ENCODE measurements at places on chromosomes 7 and 10.
A peak's percentile ranks its signal among the peaks of the same experiment; 100 is the strongest.

DNA sequence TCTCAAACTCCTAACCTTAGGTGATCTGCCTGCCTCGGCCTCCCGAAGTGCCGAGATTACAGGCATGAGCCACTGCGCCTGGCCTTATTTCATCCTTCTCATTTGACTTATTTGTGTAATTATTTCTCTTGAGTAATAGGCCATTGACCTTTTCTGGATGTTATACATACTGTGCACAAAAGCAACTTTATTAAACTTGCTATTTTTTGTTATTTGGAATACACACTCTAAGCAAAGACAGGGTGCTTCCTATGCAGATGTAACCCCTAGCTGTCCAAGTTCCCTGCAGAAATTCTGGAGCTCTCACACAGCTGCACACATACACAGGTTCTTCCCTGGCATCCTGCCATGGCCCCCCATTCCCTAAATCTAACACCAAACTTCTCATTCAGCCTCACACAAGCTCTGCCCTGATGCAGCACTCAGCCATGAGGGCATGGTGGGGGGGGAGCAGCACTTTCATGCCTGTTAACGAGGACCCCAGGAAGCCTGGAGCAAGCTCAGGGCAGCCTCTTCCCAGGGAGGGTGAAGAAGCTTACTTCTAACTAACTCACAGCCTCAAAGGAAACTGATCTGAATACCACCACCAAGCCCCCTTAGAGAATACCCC is 33.2 kb downstream of the SH3PXD2A start:
- no peak for DNase-seq

- no peak for DNase-seq
Measured at GRCh38 chr7:107746006-107746405, 2.1 kb downstream of the CBLL1 start.

- peak; percentile 56 for DNase-seq
Measured at GRCh38 chr7:151381348-151382078, 28.3 kb downstream of the WDR86 start.

GRCh38 chr7:134084488-134085144 is 42.5 kb upstream of the LRGUK start:
- no peak for DNase-seq

GRCh38 chr7:71385330-71385729 is 253.4 kb downstream of the GALNT17 start:
- no peak for DNase-seq

- DNase-seq = no peak
Measured at GRCh38 chr7:46209611-46210388, 288.7 kb upstream of the IGFBP3 start.

DNA sequence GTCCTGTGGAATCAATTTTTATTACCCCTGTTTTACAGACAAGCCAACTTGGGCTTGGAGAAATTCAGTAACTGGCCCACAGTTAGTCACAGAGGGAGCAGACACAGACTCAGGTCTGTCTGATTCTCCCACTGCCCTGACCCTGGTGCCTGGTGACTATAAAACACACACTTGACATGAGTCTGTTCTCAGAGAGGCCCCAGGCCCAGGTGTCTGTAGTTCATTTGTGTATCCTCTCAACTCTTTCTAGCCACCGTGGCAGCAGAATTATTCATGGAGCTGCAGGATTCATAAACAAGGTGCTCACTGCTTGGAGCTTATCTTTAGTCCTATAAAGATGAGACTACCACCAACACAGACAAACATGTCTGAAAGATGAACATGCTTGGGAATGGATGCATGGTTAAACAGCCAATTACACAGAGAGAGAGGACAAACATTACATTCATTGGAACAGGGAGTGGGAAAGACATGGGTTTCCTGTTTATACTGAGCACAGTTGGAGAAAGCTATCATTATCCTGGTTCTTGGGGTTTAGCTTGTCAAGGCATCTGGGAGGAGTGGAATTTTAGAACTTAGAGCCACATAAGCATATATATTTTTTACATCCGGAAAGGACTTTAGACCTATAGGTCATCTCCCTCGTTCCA is 79.1 kb upstream of the PDCD4 start:
- DNase-seq = no peak

DNA sequence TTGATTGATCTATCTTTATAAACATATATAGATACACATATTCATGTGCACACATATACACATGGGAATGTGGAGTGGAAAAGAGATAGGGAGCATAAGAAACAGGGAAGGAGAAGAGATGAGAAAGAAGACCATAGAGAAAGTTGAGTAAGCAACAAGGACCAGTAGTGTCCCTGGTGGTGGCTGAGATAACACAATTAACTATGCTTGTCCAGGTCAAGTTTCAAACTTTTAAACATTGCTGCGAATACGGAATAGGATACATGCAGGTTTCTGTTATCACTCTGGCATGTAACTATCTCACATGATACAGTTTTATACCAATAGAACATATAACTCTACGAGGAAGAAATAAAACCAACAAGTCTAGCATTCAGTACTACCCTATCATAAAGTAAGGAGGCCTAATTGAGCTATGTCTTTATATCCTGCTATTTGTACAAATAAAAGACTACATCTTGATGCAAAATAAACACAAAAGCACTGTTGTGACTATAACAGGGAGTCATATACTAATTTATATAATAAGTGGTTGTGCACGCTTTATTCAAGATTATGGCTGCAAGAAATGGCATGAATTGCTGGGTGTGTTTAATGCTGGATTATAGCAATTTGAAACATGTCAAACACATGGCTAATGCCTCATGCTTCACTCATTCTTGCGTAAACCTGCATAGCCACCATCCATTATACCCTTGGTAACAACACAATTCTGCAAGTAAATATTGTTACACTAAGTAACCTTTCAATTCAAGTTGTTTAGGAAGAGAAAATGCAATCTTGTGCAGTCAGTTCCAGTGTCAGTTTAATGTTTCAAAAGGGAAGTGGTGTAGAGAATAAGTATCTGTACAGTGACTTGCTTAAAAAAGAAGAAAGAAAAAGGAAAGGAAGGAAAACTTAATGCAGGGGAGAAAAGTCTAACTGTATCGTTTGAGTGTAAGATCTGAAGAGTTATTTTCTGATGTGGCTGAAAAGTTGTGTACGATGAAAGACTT is 8.2 kb downstream of the FOXP2 start:
- no peak for DNase-seq

All from CD4-positive, alpha-beta T cell treated with Interleukin-17A for 4 hours (primary cell).